ENCODE measurements at places on chromosomes 5 and 9.

- DNase-seq, result no peak
These were observed 31.5 kb upstream of the SPRY4 start for GRCh38 chr5:142356349-142356715.

DNA sequence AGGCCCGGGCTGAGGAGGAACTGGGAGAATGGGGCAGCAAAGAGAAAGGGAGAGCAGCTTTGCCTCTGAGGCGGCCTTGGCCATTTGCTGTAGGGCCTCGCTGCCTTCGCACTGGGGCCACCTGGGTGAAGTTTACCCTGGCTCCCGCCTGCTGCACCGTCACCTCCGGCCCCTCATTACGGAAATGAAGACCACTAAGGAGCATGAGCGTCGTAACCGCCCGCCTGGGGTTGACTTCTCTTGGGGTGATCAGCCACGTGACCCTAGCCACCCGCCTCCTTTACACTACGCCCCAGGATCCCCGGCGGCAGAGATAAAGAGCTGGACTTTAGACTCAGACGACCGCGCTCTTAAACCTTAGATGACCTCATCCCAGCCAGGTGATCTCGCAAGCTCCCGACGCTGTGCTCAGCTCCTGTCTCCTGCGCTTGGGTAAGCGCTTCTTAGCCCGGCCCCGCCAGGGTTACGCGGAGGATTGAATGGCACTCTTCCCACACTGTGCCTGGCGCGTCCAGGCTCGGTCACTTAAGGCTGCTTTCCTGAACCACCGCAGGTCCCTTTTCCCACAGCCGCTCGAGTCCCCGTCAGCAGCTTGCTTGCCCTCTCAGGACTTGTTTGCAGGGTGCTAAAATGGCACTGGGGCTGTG, 107.9 kb upstream of the LARP1 start:
- DNase-seq, result no peak

DNA sequence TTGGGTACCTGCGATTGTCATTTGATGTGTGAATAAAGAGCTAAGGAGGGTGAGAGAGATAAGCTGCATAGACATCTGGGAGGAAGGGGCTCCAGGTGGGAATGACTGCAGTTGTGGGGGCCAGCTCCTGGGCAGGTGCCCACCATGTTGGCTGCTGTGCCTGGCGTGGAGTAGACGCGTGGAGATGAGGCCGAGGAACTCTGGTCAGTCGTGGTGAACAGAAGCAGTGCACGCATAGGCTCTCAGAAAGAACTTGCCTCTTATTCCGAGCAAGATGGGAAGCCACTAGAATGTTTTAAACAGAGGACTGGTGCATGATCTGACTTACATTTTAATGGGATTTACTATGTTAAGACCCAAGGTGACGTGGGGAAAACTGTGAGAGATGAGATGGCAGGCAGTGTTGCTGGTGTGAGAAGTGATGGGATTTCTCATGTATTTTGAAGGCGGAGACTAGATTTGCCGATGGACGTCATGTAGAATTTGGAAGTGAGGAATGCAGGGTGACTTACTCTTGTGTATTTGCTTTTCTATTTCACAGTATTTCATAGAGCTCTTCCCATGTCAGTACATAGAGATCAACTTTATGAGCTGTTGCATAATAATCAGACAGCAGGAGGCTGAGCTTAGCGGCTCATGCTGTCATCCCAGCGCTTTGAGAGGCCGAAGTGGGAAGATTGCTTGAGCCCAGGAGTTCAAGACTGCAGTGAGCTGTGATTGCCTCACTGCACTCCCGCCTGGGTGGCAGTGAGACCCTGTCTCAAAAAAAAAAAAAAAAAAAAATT, 71.1 kb downstream of the EHMT1 start:
- DNase-seq, result no peak

DNA sequence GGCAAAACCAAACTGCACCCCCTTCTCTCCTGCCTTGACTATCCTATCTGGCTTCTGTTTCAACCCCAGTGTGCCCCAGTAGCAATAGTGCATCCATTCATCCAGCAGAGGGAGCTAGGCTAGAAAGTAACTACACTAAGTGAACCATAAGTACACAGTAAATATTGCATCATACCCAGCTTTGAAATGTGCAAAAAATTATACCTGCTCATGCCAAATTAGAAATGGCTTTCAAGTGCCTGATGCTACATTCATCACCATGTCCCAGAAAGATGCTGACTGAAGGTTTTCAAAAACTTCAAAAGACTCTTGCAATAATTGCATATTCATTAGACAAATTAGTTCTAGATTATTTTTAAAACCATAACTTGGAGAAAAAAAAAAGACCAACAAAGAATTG, 153.5 kb downstream of the PRELID2 start:
- no peak for DNase-seq

GRCh38 chr5:159182691-159183090, 26.7 kb downstream of the RNF145 start:
- DNase-seq, result no peak

- DNase-seq, result no peak
These were observed 122.0 kb upstream of the RANBP3L start for GRCh38 chr5:36423578-36424307.

DNA sequence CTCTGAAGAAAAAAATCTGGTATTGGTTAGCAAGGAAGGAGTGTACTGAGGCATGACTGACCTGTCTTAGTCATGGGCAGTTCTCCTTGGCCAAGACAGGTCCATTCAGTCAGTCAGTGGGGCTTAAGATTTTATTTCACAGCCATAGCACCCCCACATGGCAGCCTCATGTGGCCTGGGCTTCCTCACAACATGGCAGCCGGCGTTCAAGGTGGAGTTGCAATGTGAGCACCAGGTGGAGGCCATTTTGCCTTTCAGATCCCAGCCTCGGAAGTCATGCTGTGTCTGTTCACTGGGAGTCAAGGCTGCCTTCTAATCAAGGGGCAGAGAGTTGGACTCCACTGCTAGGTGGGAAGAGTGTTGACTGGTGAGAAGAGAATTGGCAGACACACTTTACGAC, 10.3 kb upstream of the CARD19 start:
- DNase-seq, result no peak

- no peak for DNase-seq
These were observed 18.1 kb downstream of the GPBP1 start for GRCh38 chr5:57191986-57192385.

DNA sequence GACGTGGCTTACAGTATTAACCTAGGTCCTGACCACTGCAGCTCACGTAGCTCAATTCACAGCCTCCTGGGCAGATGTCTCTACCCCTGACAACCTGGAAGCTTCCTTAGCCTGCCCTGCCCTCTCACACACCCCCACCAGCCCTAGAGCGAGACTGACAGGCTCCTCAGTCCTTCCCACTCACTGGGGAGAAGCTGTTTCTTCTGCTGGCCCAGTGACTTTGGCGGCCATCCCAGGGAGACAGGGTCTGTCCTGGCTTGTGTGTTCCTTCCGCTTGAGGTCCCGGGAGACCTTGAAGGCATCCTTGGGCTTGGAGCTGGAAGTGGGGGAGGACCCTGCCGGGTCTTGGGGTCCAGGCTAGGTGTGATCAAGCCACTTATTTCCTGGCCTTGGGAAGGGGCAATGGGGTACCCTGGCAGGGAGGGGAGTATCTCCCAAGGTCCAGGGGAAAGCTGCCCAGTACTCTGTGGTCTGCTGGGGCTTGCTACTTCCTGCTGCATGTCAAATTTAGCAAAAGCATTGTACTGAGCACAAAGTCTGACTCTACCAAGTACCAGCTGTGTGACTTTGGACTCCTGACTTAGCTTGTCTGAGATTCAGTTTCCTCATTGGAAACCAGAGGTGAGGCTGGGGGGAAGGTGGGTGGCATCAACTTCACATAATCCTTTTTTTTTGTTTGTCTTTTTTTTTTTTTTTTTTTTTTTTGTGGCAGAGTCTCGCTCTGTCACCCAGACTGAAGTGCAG, 1.9 kb downstream of the MIGA2 start:
- no peak for DNase-seq

- DNase-seq, result no peak
These were observed at the start of gene RNF208 for GRCh38 chr9:137222190-137223077. TSS of gene RNF208 (minus strand) at chr9:137222240. CDS start at chr9:137221212, 1,028 bp downstream.

GRCh38 chr5:73106335-73106734, 14.0 kb upstream of the TMEM171 start:
- DNase-seq, result no peak

- DNase-seq, result no peak
These were observed 221.2 kb upstream of the IRX4 start for GRCh38 chr5:2103940-2104339.

DNA sequence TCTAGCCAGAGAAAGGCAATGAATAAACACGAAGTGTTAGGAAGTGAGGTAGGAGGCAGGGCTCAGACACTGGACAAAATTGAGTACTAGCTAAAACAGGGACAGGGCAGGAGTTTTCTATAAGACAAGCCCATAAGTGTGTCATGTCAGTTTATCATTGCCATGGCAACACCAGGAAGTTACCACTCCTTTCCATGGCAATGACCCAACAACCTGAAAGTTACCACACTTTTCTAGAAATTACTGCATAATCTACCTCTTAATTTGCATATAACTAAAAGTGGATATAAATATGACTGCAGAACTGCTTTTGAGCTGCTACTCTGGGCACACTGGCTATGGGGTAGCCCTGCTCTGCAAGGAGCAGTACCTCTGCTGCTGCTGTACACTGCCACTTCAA, 442.5 kb upstream of the COX7C start:
- DNase-seq, result no peak

GRCh38 chr5:127938746-127939145, 144.8 kb upstream of the SLC12A2 start:
- DNase-seq, result no peak

DNA sequence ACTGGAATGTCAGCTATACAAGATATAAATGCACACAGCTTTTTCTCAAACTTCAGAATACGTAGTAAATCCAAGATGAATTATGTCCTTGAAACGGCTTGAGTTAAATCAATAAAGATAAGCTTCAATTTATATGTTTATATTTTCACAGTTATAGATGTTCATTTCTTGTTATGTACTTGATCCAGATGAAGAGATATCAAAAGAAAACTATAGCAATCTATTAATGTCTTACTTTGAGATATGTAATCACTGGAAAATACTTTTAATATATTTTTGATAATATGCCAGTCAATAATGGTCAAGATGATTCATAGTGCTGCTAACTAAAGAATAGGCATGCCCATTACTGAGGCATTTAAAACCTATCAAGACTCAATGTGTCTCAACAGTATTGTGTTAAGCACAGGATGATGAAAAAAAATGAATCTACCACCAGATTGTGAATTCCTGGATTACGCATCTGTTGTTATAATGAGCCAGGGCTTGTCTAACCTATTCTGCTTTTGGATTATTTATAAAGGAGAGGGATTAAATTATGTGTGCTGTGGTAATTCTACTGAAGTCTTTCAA, 372.6 kb upstream of the PRR16 start:
- DNase-seq, result no peak

- no peak for DNase-seq
These were observed 41.4 kb downstream of the COL23A1 start for GRCh38 chr5:178548746-178549145.

DNA sequence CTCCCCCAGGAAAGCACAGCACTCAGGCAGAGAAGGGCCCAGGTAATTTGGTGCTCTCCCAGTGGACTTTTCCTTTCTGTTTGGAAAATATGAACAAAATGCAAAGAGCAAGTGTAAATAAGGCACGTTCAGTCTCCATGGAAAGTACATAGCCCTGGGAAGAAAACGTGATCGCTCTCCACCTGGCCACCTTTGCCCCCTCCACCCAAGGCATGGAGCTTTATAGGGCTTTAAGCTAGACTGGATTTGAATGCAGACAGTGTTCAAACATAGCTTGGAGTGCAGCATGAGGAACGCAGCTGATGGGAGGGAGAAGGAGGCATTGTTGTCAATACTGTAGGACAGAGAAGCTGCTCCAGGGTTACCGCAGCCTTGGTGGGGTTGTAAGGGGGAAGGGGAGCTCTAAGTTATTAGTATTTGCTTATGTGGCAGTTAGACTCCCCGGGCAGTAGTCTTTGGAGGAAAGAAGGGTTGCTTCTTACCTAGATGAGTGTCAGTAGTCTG, 500.2 kb downstream of the SPOCK1 start:
- no peak for DNase-seq

DNA sequence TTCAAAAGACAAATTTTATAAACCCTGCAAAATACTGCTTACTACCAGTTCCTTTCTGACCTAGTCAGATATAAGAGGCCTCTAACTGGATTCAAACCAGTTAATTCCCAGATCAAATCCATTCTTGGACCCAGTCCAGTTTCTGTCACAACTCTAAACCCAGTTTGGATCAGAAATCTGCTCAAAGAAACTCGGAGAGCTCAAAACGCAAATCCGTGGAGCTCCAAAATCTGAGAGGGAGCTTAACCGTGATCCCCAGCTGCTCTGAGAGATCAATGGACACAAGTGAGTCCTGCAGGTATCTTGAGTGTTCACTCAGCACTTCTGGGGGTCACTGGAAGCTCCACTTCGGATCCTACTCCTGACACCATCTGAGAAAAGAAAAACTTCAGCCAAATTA, 348.1 kb upstream of the PTGER4 start:
- DNase-seq, result no peak

GRCh38 chr5:16082053-16082452, 97.5 kb downstream of the MARCHF11 start:
- DNase-seq, result no peak

DNA sequence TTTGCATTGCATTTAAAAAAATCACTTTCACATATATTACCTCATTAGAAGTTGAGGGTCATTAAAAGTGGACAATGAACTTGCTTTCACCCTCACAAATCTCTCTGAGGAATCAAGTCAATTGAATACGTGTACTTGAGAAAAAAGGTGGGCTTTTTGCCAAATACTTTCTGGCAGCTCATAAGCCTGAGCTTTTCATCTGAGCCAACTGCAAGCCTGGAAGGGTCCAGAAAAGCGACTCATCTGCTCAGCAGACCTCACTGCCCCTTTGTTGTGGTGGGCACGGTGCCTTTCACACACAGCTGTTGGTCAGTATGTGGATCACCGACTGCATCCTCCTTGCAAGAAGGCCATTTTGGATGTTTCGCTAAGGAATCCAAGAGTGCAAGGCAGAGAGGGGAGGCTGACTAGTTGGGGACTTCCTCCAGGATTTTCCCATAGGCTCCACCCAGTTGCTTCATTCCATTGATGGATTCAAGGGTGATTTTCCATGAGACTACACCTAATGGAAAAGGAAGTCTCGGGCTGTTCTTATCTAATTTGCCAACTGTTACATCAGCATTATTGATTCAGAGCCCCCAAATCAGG, 564.7 kb downstream of the PDE4D start:
- DNase-seq, result no peak

DNA sequence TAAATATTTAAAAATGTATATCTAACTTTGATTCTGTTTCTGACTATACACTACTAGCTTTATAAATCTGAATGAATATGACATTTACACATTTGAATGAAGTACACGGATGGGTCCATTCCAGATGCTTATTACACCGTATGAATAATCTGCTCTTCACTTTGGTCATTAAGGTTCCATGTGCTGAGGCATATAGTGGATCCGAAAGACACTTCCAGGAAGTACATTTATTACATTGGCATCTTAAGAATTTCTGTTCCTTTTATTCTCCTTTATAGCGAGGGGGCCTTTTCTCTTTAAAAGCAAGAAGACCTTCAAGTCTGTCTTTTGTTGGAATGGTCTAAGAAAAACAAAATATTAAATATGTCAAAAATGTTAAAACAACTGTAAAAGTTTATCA, 147.6 kb downstream of the AUH start:
- DNase-seq, result no peak

GRCh38 chr5:114116981-114117380, 244.9 kb upstream of the KCNN2 start:
- no peak for DNase-seq

GRCh38 chr5:163409384-163409783, 28.0 kb upstream of the CCNG1 start:
- DNase-seq, result no peak

GRCh38 chr5:92514896-92515295, 1066.1 kb downstream of the NR2F1-AS1 start:
- no peak for DNase-seq

GRCh38 chr9:121394292-121394691, 24.2 kb upstream of the STOM start:
- no peak for DNase-seq

Data from cortex of kidney (tissue), 1 donor.